ENCODE measurements at places on chromosomes 2 and 18.
A peak's percentile ranks its signal among the peaks of the same experiment; 100 is the strongest.

DNA sequence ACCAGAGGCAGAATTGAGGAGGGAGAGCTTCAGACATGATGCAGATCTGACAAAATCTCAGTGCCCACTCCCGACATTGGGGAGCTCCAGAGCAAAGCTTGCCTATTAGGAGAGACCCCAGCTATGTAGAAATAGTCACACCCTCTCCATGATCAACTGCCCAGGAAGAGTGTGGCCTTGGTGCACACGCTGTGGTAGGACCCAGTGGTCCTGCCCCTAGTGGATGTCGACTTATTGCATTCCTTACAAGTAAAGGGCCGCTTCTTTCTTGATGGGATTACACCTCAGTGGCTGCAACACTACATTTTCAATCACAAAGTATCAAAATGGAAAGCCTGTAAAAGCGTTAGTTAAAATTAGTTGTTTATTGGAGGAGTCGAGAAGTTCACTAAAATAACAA lies 64.2 kb downstream of the VRK2 start:
- DNase-seq = no peak

DNA sequence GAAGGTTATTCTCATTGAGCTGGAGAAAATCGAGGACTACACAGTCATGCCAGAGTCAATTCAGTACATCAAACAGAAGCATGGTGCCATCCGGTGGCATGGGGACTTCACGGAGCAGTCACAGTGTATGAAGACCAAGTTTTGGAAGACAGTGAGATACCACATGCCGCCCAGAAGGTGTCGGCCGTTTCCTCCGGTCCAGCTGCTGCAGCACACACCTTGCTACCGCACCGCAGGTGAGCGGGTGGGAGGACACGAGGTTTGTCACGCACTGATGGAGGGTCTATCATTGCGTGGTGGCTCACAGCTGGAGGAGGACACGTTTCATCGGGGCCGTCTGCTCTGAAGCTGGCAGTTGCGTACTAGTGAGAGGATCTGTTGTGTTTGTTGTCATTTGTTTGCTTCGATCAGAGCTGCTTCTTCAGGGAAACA lies 48.2 kb downstream of the IL1RL2 start:
- no peak for DNase-seq

GRCh38 chr2:207463433-207463832 lies 66.3 kb upstream of the CREB1 start:
- no peak for DNase-seq

- no peak for DNase-seq
These were observed 43.5 kb upstream of the ITSN2 start for GRCh38 chr2:24403832-24404212.

DNA sequence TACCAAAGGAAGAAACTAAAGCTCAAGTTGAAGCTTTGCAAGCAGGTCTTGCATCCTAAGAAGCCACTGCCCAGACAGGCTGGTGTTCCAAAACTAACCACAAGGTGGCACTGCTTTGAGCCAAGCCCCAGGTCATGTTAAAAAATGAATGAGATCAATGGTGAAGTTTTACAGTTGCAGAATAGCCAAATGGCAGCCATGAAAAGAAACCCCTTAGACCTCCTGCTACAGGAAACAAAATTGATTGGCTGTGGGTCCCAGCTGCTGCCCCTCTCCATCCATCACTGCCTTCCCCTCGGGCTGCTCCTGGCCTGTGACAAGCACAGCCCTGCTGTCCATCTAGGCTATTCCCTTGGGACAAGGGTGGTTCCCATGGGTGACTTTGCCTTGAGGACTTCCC lies 20.7 kb upstream of the MREG start:
- peak; percentile 62 for DNase-seq

GRCh38 chr2:45699032-45699658 lies 47.7 kb downstream of the PRKCE start:
- no peak for DNase-seq

DNA sequence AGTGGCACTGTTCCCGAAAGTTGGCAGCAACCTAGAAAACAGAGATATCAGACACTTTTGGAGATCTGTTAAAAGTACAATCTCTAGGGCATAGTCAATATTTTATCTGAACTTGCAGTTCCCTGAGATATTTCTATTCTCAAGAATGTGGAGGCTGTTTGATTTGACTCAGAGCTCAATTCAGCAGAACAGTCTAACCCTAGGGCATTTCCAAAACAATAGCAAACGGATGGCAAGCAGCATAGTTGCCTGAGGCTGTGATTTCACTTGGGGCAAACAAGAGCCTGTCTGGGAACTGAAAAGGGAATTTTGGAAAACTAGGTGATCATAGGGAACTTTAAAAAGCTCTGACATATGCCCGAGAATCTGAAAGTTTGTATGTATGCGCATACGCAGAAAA lies 772.8 kb upstream of the LRRTM1 start:
- DNase-seq = no peak

DNA sequence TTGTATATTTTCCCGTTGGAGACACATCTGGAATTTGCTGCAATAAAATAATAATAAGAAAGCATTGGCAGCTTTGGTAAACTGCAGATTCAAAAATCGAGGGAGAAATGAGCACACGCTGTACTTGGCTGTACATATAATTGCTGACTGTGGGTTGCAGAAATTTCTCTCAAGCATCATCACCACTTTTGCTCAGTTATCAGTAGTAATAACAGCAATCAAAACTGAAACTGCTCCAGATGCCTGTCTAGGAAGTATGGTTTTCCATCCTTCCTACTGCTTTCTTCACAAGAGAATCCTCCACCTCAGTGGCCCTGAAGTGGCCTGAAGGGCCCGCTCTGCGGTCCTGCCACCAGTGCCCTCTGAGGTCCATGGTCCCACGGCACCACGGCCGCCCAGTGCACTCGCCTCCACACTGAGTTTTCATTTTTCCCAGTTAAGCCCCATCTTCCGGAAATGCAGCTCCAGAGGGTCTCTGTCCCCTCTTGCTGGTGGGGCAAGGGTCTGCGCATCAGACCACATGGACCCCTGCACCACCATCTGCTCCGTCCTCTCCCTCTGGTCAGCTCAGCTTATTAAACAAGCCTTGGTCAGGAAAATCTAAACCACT lies 3.9 kb downstream of the DUSP28 start:
- DNase-seq = no peak

DNA sequence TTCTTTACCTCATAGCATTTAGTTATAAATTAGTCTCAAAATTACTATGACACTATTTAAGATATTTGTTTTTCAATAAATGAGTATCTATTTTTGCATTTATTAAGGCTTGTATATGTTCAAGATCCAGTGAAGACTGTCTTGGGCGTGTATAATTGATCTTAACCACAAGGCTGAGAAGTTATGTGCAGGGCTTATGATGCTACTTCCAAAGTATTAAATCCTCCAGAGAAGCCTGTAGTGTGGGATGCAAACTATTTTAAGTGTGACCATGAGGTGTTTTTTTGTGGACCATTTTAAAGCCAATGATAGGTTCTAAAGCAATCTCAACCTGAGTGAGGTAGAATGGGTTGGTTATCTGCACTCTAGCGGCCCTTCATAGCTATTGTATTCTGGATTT lies 219.9 kb downstream of the ZNF407 start:
- DNase-seq = no peak

DNA sequence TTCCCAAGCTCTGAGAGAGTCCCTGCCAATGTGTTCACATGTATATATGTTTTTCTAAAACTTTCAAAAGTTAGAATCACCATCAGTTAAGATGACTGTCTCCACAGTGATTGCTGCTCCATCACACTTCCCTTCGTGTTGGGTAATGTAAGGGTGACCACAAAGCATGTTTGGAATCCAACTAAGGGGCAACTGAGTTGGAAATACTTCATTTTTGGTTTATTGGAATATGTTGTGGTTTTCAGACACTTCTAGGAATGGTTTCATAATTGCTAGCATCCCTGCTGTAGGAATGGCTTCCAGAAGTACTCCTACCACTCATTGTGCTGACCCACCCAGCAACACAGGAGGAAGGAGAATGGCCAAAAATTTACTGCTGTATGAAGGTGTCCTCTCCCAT lies 212.5 kb upstream of the GULP1 start:
- DNase-seq = no peak

DNA sequence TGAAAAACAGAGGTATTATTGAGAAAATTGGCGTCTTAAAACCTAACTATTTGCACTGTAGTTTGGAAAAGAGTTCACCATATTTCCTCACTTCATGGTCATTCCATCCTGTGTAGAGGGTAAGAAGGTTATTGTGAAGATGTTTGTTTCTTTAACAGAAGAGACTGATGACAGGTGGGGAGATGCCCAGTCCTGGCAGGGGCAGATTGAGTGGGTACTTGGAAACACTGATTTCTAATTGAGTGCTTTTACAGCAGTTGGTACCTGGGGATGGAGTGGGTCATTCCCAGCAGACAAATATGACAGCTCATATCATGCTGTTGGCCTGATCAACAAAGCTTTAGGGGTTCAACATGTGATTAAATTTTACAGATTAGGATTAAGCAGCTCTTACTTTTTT lies 67.5 kb downstream of the MYOM1 start:
- DNase-seq = no peak

GRCh38 chr2:152419944-152420343 lies 85.0 kb downstream of the FMNL2 start:
- no peak for DNase-seq

GRCh38 chr2:105872142-105872728 lies 127.5 kb downstream of the NCK2 start:
- no peak for DNase-seq

DNA sequence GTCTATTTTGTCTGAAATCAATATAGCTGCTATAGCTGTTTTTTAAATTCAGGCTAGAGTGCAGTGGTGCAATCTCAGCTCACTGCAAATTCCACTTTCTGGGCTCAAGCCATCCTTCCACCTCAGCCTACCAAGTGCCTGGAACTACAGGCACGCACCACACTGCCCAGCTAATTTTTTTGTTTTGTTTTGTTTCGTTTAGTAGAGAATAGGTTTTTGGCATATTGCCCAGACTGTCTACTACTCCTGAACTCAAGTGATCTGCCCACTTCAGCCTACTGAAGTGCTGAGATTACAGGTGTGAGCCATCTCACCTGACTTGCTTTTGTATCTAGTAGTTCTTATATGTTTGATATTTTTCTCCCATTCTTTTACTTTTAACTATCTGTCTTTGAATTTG lies 259.7 kb downstream of the CDH19 start:
- no peak for DNase-seq

GRCh38 chr2:231277962-231278361 lies 79.5 kb downstream of the ARMC9 start:
- DNase-seq = no peak

- DNase-seq = no peak
These were observed 334.4 kb upstream of the SPRED2 start for GRCh38 chr2:65766768-65767267.

- DNase-seq = no peak
These were observed 99.3 kb upstream of the DNAJC10 start for GRCh38 chr2:182616471-182617393.

GRCh38 chr2:127423880-127424279 lies 5.7 kb downstream of the PROC start:
- no peak for DNase-seq

DNA sequence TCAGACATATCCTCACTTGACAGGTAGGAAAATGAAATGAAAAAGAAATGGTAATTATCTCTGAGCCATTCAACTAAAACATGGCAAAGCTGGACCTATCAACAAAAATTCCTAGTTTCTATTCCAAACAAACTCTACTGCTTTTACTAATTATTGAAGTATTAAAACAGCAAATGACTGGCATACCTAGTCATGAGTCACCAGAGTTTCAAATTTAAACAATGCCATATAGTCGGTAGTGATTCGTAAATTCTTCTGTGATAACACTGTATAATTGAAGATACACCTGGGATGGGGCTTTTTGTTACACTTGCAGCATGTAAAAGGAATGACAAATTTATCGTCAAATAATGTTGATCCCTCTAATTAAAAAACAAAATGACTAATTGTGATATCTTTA lies 153.1 kb upstream of the THUMPD2 start:
- no peak for DNase-seq

DNA sequence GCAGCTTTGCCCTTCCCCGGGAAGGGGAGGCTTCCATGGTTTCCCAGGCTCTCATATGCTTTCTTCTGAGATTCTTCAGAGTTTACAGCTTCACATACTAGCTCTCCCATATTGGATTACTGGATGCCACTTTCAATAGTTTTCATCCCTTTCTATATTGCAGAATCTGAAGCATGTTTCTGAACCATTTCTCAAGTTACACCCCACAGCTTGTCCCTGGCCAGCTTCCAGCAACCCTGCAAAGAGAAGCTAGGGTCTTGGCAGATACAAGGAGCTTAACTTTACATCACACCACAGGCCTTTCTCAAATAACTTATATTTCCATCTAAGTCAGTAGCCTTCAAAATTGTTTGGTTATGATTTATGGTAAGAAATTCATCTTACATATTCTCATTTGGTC lies 39.6 kb downstream of the LHCGR start:
- no peak for DNase-seq

DNA sequence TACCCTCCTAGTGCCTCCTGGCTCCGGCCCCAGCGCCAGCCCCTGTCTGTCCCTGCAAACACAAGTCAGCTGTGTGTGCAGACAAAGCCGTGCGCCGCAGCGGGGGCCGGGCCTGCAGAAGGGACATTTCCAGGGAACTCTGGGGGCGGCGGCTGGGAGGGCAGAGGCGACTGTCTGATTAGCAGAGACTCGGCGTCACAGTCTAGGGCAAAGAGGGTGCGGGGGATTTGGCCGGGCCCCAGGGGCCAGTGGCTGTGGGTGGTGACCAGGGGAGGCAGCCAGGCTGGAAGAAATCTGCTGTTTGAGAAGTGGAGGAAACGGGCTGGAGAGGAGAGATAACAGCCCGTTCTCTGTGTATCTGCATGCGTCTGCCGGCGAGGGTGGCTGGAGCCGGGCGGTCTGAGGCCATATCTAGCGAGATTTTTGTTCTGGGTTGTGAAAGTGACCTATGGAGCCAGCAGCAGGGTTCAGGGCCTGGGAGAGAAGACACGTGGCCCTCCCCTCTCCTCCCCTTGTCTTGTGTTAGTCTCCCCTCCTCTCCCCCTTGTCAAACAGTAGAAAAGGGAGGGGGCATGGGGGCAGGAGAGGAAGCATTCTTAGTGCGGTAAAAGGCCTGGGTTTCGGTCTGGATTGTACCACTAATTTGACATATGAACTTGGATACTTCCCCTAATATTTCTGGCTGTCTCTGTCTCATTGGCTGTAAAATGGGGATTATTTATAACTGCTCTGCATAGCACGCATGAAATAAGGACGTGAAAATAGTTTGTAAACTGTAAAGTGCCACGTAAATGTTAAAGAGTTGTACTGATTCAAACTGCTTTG lies 169.4 kb downstream of the SMAD7 start:
- DNase-seq = no peak

GRCh38 chr2:205722283-205722918 lies 40.1 kb downstream of the NRP2 start:
- DNase-seq = no peak

- DNase-seq = no peak
These were observed 185.7 kb downstream of the MTCL1 start for GRCh38 chr18:8890957-8891464.

GRCh38 chr2:30437809-30438548 lies 9.1 kb upstream of the LCLAT1 start:
- DNase-seq = no peak

- no peak for DNase-seq
These were observed 867.3 kb downstream of the TRIB2 start for GRCh38 chr2:13584020-13584419.

GRCh38 chr2:73830871-73831401 lies 2.2 kb downstream of the STAMBP start:
- no peak for DNase-seq
